M059J (cell line): ENCODE measurements at places on chromosomes 3 and 15.

DNA sequence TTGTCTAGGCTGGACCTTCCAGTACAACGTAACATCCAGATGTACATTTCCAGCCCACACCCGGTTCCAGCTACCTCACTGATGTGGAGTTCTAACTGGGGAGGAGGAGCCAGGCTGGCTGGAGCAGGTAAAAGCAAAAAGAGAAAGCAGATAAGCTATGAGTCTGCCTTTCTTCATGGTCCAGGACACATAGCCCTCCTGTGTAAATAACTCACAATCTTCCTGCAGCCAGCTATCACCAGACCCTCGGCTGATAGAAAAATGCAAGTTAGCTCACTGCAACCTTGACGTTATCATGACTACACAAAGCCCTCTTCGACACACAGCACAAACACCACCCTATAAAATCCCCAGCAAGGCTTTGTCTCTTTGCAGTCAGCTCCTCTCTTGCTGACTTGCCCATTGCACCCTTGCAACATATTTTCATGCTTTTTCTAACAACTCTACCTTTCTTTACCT, 20.5 kb upstream of the ELP6 start:
- DNase-seq: no peak

DNA sequence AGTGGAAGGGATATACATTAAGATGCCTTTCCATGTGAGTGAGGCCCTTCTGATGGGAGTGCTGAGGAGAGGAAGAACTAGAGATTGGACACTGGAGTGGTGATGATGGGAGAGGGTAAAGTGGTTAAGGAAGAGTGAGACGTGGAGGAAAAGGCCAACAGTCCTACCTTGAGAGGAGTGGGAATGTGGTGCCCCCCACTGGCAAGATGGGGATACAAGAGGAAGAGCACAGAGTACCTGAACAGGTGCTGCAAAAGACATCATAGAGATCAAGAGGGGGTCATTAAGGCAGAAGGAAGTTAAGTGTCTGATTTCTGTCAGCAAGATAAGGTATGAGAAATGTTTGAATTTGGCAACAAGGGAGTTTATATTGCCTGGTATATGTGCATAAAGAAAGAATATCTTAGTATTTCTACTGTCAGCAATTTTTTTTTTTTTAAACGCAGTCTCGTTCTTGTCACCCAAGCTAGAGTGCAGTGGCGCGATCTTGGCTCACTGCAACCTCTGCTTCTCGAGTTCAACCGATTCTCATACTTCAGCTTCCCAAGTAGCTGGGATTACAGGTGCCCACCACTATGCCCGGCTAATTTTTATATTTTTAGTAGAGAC, 34.0 kb downstream of the ARIH2 start:
- DNase-seq: peak; percentile 4

- DNase-seq: peak; percentile 81
Observed at GRCh38 chr3:172673210-172673679, 37.6 kb downstream of the NCEH1 start.

DNA sequence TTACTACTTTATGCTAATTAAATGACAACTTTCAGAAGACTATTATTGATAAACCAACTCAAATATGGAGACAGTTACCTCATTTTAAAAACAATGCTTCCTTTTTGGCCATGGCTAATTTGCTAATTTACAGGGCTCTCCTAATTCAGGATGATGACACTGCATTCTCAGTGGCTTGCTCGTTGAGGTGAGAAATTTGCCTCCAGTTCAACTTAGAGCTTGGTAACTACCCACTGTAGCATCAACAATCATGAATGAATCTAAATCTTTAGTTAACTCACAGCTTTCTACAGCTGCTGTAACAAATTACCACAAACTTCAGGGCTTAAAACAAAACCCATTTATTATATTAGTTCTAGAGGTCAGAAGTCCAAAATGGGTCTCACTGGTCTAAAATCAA, 14.0 kb downstream of the PBRM1 start:
- DNase-seq: peak; percentile 46

- peak; percentile 89 for DNase-seq
Observed at GRCh38 chr3:159732172-159733111, 256.2 kb upstream of the IL12A start.

DNA sequence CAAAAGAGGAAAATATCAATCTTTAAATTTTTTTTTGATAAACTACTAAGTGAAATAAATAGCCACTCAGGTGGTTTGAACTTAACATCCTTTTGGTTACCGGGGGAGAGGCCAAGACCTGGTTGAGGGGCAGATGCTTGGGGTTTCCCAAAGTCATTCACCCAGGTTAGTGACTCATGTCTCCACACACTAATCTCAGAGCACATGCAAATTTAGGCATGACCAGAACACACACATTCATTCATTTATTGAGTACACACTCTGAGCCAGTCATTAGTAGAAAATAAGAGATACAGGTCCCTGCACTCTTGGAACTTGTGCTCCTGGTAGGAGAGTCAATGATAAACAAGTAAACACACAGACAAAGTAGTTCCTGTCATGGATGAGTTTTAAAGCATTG, 7.3 kb downstream of the ILDR1 start:
- DNase-seq: no peak

DNA sequence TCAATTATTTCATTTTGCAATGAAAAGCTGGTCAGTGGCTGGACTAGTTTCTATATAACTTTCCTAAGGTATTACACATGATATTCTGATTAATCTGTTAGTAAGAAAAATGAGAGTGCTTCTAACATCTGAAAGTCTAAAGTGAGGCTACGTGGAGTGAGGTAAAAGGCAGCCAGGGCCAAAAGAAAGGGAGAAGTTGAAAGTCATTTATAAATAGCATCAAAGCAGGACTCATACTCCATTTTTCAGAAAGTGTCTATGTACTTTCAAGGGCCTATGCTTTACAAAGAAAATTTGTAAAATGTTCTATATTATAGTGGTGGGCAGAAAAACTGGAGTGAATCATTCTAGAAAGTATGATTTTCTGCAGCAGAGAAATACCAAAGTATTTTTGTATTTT, 80.0 kb downstream of the CSNK1G1 start:
- DNase-seq: no peak

GRCh38 chr3:30691249-30691880, 85.0 kb downstream of the TGFBR2 start:
- no peak for DNase-seq

GRCh38 chr3:32154205-32154579, 47.8 kb downstream of the GPD1L start:
- no peak for DNase-seq

- DNase-seq: peak; percentile 59
Observed at GRCh38 chr15:59276225-59277178, 69.9 kb downstream of the LDHAL6B start.

DNA sequence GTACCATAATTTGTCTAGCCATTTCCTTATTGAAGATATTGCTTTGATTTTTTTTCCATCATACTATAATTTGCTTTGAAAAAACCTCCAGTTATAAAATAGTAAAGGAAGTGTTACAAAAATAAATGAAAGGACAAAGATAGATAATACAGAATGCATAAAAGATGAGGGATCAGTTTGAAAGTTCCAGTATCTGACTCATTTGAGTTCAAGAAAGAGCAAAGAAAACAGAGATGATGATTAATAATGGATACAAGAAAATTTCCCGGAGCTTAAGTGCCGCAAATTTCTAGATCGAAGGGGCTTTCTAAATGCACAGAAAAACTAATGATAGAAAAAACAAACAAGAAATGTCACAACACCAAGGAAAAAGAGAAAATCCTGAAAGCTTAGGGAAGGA, 4.3 kb downstream of the WDR48 start:
- DNase-seq: no peak

- no peak for DNase-seq
Observed at GRCh38 chr3:193909387-193909786, 226.6 kb upstream of the HES1 start.

DNA sequence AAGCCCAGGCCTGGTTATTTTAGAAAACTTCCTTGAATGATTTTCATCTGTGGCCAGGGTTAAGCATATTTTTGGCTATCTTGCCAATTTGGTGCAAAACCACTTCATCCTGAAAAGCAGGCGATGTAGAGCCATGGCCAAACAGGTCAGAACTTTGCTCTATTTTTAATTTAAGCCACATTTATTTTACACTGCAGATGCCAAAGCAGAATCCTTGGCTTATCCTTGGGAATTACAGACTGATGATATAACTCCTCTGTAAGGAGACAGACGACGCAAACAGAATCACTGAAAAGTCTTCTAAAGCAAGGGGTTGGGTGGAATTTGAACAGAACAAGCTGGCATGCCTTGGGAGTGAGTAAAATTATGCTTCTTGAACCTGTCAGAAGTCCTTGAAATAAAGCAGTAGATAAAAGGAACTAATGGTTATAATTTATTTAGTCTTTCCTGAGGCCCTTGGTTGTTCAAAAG, 121.9 kb downstream of the CHST2 start:
- DNase-seq: no peak

GRCh38 chr3:179806177-179806576, 153.3 kb downstream of the USP13 start:
- peak; percentile 26 for DNase-seq

DNA sequence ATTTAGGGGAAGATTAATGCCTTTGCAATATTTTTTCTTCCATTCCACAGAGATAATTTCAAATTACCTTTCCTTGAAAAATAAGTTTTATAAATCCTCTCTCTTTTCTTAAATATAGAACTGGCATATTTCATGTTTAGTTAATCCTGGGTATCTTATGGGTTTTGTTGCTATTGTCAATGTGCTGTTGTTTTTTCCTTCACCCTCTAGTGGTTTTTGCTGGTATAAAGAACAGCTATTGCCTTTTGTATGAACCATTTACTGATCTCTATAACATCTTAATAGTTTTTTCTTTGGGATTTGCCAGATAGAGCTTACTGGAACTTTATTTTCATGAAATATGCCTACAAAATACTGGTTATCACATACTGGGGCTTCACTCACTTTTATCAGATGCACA, 359.6 kb upstream of the DPPA4 start:
- DNase-seq: no peak

GRCh38 chr3:170867143-170867937, 2.7 kb downstream of the RPL22L1 start:
- DNase-seq: peak; percentile 7

GRCh38 chr15:43547539-43547938, 30.1 kb downstream of the MAP1A start:
- DNase-seq: no peak

- peak; percentile 77 for DNase-seq
Observed at GRCh38 chr3:133038089-133038730, at the start of gene TMEM108. Gene TMEM108, plus strand, starts transcription at chr3:133038391.

DNA sequence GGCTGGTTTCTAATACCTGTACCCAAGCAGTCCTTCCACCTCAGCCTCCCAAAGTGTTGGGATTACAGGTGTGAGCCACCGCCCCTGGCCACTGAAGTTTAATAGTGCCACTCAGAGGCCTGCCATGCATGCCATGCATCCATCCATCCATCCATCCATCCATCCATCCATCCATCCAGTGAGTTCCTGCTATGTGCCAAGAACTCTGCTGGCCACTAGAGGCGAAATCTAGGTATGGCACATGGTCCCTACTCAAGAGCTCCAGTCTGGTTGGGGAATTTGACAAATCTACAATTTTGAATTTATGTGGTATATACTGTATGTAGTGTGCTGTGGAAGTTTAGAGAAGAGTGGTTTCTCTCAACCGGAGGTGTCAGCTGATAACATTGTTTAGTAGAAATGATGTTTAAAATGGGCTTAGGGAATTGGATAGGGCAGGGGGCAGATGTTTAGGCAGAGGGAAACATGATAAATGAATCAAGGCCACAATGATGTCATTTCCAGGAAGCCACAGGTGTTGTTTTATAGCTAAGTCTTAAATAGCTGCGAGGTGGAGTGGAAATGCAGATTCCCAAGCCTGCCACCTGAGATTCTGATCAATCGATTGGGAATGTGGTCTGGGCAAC, 384.4 kb upstream of the C2CD4B start:
- peak; percentile 49 for DNase-seq

- no peak for DNase-seq
Observed at GRCh38 chr3:124773351-124774326, 43.4 kb downstream of the UMPS start.

- no peak for DNase-seq
Observed at GRCh38 chr3:175511219-175511785, 652.2 kb downstream of the NAALADL2 start.

DNA sequence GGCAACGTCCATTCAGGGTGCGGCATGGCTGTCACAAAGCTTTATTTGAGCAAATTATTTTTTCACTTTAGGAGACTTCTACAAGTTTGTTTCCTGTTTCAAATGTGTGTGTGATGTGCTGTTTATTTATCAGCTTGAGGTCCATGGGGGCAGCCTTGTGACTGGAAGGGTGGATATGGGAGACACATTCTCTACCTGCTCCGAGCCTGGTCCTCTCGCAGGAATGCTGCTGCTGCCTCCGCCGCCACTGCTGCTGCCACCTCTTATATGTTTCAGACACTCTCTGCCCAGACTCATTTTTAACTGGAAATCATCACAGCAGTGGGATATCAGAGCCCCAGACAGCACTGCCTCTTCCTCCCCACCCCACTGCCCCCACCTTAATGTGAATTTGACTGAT, 83.5 kb upstream of the PXYLP1 start:
- DNase-seq: no peak

DNA sequence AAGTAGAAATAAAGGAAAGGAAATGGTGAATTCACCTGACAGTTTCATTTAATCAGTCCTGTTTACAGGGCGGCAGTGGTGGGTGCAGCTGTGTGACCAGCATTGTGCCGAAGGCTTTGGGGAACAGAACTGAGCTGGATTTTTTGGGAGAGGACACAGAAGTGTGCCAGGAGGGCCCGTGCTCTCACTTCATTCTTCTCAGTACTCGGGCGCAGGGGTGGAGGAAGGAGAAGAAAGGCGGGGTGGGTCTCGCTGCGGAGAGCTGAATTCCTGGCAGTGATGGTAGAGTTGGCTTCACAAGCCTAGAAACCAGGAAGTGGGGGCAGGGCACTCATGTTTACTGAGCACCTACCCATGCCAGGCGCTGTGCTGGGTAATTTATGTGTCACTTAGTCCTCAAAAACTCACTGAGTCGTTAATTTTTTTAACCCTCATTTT, 64.6 kb downstream of the CRTC3 start:
- peak; percentile 77 for DNase-seq

DNA sequence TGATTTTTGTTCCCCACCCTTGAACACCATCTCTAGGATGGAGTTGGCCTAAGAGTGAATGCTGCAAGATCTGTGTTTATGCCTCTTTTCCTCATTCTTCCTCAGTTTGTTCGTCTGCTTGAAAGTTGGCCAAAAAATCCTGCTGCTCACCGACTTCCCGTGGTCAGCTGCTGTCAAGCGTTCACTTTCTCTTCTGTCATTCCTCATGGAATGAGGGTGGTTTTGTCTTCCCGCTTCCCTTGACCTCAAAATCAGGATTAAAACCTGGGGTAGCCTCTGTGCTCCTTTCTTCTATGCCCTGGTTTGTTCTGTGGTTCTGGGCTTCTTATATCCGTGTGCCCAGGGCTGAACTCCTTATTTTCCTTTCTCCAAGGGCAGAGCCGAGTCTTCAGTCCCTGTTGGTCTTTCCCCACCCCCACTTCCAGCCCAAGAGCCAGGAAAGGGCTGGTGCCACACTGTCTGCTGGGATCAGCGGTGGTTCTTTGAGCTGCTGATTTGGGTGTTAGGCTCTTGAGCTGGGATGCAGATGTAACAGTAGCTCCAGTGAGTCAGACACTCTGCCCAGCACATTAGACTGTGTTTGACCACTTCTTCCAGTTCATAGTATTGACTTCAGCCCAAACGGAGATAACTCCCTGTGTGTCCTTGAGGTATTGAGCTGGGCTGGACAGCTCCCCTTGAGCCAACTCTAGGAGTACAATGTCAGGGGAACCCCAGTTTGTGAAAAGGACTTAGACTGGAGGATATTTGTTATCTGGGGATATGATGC, 2.3 kb downstream of the SERF2 start:
- peak; percentile 55 for DNase-seq

- DNase-seq: peak; percentile 77
Observed at GRCh38 chr15:41934843-41935242, 37.5 kb downstream of the EHD4 start.

GRCh38 chr3:152203652-152204051, 65.1 kb upstream of the MBNL1 start:
- no peak for DNase-seq
